ENCODE measurements at places on chromosomes 1 and 21.

DNA sequence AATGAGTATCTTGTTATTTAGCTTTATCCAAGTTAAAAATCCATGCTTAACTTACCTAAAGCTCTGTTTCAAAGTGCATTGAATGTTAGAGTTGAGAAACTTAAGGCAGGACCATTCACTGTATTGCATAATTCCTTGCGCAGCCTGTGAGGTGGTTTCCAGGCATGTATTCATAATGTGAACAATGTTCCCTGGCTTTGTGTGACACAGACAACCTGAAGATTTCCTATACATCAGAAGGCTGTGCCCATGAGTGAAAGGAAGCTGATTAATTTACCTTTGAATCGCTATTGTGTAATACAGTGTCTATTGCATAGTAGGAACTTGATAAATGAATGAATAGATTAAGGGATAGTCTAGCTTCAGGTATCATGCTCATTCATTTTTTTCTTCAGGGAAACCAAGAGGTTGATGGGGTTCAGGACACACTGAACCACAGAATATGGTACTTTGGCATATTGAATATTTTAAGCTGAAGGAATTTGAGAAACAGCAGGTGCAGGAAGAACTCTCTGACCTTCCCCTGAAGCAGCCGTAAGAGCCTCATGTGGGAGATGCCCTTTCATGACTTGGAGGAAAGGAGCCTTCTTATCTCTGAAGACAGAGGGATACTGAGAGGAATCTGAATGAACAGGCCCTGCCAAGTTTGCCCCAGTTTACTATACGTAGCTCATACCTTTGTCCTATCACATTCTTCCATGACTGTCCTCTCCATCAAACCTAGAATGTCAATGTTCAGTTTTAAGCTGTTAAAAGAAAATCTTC, 88.6 kb upstream of the GNG12 start:
- no peak for DNase-seq

DNA sequence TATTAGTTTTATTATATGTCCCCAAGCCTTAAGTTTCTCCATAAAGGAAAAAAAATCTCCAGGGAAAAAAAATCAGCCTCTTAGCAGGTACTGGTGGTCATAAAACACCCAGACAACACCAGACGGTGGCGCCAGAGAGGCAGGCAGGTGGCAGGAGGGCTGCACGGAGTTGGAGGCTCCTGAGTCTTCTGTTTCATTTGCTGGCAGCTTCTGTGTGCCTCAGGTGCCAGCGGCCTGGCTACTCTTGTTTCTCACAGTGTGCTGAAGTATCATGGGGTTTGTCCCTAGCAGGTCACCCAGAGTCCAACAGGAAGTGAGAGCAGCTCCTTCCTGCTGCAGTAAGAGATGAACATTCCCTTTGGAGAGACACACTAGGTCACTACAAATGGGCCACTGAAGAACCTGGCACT, 123.3 kb upstream of the GADD45A start:
- DNase-seq = peak; percentile 88

DNA sequence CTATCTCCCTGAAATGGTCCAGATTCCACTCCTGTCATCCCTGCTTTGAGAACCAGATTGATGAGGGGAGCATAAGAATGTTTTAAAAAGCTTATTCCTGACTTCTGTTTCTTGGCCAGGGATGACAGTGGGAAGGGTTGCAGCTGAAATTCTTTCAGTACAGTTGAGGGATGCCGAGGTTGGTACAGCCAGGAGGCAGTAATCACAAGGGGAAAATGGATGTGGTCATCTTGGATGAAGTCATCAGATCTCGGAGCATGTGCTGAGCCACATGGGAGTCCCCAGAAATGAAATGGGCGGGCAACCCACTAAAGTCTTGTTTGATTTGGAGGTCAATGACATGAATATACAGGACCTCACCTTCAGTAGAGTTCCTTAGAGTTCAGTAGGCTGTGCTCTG, 18.7 kb upstream of the PLA2G2E start:
- no peak for DNase-seq

DNA sequence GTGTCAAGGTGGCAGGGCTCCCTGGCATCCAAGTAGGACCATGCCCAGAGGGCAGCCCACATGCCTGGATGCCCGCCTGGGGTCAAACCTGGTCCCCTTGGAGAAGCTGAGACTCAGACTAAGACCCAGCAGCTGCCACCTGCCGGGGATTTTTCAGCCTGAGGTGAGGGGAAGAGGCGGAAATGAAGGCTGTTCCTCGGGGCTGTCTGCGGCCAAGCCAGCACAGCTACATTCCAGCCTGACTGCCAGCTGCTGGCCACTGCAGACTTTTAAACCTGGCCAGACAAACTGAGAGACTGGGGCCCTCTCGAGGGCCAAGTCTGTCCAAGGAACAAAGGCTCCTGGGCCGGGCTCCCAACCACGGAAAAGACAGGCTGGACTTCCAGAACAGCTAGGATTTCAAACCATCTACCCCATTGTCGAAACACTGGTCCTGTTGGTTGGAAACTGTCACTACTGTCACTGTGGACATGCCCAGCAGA, 21.9 kb upstream of the PLEKHG5 start:
- DNase-seq = no peak

GRCh38 chr1:96028071-96028470, 693.5 kb upstream of the PTBP2 start:
- DNase-seq = no peak

DNA sequence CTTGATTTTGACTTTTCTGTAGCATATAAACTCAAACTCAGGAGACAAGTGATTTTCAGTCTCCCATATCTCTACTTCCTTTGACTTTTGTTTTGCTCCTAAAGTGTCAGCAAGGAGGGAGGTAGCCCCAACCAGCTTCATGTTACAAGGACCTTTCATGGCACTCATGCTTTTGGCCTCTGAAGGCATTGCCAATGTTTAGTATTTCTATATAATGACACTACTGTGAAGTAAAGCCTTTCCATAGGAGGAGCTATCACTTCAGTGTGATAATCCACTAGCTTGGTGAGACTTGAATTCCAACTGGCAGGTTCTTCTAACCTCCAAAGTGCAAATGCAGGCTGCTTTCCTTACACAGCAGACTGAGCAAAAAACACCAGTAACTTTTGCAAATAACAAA, 14.4 kb downstream of the COLGALT2 start:
- DNase-seq = no peak

DNA sequence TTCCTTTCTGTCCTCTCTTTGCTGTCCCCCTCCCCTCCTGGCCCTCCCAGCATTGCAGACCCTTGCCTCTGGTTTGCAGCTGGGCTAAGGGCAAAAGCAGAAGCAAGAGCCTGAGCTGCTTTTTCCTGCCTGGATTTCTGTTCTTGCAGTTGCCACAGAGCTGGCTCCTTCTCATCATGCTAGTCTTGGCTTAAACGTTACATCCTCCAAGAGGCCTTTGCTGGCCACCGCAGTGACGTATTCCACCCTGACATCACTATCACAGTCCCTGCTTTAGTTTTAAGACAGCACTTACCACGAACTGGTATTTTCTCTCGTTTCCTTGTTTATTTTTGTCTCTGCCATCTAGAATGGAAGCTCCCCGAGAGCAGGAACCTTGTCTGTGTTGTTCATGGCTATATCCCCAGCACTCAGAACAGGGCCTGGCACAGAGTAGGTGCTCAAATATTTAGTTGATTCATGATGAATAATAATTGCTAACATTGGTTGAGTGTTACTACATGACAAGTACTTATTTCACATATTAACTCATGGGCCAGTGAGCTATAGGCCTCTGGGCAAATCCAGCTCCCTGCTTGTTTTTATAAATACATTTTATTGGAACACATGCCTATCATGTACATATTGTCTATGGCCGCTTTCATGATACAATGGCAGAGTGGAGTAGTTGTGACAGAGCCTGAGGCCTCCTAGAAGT, 13.2 kb upstream of the CSF1 start:
- DNase-seq = no peak

DNA sequence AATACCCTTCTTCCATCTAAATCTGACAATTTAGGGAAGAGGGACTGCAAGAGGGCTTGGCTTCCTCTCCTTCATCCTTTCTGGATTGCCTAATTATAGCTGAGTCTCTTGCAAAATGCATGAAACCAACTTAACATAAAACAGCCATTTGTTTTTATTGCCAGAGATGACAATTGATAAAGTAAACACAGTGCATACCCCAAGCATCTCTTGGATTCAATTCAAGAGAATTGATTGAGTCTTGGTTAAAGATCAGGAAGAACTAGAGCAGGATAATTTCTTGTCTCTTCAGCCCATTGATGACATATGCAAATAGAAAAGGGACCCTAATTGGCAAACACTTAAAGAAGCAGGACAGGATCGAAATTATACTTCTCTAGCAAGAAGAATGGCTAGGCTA, 617.1 kb upstream of the PTBP2 start:
- DNase-seq = no peak

Data from activated T-cell treated with anti-CD3 and anti-CD28 coated beads for 4 hours (primary cell).